Vein endothelial cell (primary cell): ENCODE measurements at places on chromosomes 7 and 10. TPM values are rescaled to one million over a fixed set of nuclear protein-coding genes. Genes with fewer than 3 reads are reported as not detected.

Gene HIBADH
- total RNA-seq: 18.8 and 24.5 TPM in 2 replicates

Gene LRIT1
- total RNA-seq: not detected in 2 replicates

Gene GRB10
- 126 and 156 TPM in 2 replicates for total RNA-seq

Gene MPP7
- 0.33 and 0.86 TPM in 2 replicates for total RNA-seq

Gene WNT8B
- not detected in 2 replicates for total RNA-seq

Gene LIPN
- total RNA-seq: not detected in 2 replicates

Gene PRSS37
- total RNA-seq: not detected in 2 replicates

Gene FAM25A
- total RNA-seq: not detected in 2 replicates

Gene ATP6V0A4
- total RNA-seq: 0.33 and 0.38 TPM in 2 replicates

Gene NFE2L3
- 40.2 and 60.8 TPM in 2 replicates for total RNA-seq

Gene ADAMTS14
- not detected in 2 replicates for total RNA-seq

Gene SNCG
- total RNA-seq: 53.1 and 60.4 TPM in 2 replicates

Gene CC2D2B
- 0.86 and 1.3 TPM in 2 replicates for total RNA-seq

Gene PVRIG
- not detected in 2 replicates for total RNA-seq

Gene PRPS1L1
- not detected in 2 replicates for total RNA-seq

Gene NMT2
- 77.2 and 101 TPM in 2 replicates for total RNA-seq

Gene CYP3A4
- not detected in 2 replicates for total RNA-seq

Gene C10orf143
- total RNA-seq: 0.67 and 1.6 TPM in 2 replicates

Gene NXPH1
- not detected in 2 replicates for total RNA-seq

Gene AKR1C8
- not detected in 2 replicates for total RNA-seq

Gene MYL7
- not detected in 2 replicates for total RNA-seq

Gene WBP1L
- total RNA-seq: 77.4 and 83.7 TPM in 2 replicates

Gene RPEL1
- 0.33 TPM in 1 of 2 replicates, not detected in the other for total RNA-seq

Gene ABCB8
- total RNA-seq: 28.8 and 31.7 TPM in 2 replicates

Gene TMEM273
- 4.6 and 24.1 TPM in 2 replicates for total RNA-seq

Gene HABP2
- total RNA-seq: under 0.01 TPM in 1 of 2 replicates, not detected in the other

Gene NRCAM
- 62.4 and 85.1 TPM in 2 replicates for total RNA-seq

Gene SPDYE16
- total RNA-seq: under 0.01 TPM in 1 of 2 replicates, not detected in the other

Gene HOXA1
- 0.96 and 1.6 TPM in 2 replicates for total RNA-seq

Gene JAKMIP3
- total RNA-seq: 0.10 TPM in 1 of 2 replicates, not detected in the other

Gene EPHA1
- 0.33 TPM in 1 of 2 replicates, not detected in the other for total RNA-seq

Gene LFNG
- 10.8 and 22.9 TPM in 2 replicates for total RNA-seq

Gene MNX1
- not detected in 2 replicates for total RNA-seq

Gene ZWINT
- 24.5 and 40.1 TPM in 2 replicates for total RNA-seq

Gene HGF
- 2.3 and 5.3 TPM in 2 replicates for total RNA-seq

Gene HSPA12A
- total RNA-seq: under 0.01 and 0.29 TPM in 2 replicates

Gene GRM3
- not detected in 2 replicates for total RNA-seq

Gene OR6B1
- total RNA-seq: not detected in 2 replicates

Gene NRG3
- 6.5 and 17.3 TPM in 2 replicates for total RNA-seq

Gene REEP3
- 52.3 and 73.4 TPM in 2 replicates for total RNA-seq

Gene IFIT3
- total RNA-seq: 5.4 and 7.5 TPM in 2 replicates

Gene PTPRE
- total RNA-seq: 127 and 167 TPM in 2 replicates

Gene TRIM50
- total RNA-seq: not detected in 2 replicates

Gene MRC1
- total RNA-seq: 0.33 and 0.38 TPM in 2 replicates

Gene VSTM4
- under 0.01 and 0.29 TPM in 2 replicates for total RNA-seq

Gene BAIAP2L1
- 0.76 and 0.98 TPM in 2 replicates for total RNA-seq

Gene ACSM6
- total RNA-seq: not detected in 2 replicates

Gene CFAP69
- 2.6 and 3.6 TPM in 2 replicates for total RNA-seq

Gene ACHE
- total RNA-seq: 1.1 and 2.0 TPM in 2 replicates
